ENCODE measurements at places on chromosomes 13 and 19. TPM values are rescaled to one million over a fixed set of nuclear protein-coding genes. Genes with fewer than 3 reads are reported as not detected.

The THSD1 gene
- total RNA-seq: 7.9 TPM

The DHDH gene
- total RNA-seq: 0.33 TPM

The ZNF726 gene
- 3.1 TPM for total RNA-seq

The PRR22 gene
- total RNA-seq: 0.21 TPM

The PTH2 gene
- not detected for total RNA-seq

Data from airway epithelial cell (primary cell).